GM20000 (cell line): ENCODE measurements at places on chromosomes 16 and 17.

GRCh38 chr17:930258-930657, 49.3 kb downstream of the NXN start:
- DNase-seq = no peak

DNA sequence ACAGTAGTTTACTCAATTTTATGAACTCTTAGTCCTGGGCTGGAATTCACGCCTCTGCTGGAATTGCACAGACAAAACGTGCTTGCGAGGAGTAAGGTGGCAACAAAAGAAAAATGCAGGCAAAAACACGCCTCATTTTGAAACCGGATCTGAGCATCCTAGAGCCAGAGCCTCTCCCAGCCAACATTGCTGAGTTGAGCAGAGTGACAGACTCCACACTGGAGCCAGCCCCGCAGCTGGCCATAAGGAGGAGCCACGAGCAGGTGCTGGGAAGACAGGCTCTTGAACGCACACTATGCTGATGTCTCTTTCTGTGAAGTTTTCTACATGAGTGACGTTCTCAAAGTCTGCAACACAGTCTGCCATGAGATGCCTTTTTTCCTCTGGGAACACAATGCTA, 14.6 kb upstream of the HSBP1 start:
- no peak for DNase-seq

GRCh38 chr17:72192800-72193192, 72.0 kb downstream of the SOX9 start:
- no peak for DNase-seq

DNA sequence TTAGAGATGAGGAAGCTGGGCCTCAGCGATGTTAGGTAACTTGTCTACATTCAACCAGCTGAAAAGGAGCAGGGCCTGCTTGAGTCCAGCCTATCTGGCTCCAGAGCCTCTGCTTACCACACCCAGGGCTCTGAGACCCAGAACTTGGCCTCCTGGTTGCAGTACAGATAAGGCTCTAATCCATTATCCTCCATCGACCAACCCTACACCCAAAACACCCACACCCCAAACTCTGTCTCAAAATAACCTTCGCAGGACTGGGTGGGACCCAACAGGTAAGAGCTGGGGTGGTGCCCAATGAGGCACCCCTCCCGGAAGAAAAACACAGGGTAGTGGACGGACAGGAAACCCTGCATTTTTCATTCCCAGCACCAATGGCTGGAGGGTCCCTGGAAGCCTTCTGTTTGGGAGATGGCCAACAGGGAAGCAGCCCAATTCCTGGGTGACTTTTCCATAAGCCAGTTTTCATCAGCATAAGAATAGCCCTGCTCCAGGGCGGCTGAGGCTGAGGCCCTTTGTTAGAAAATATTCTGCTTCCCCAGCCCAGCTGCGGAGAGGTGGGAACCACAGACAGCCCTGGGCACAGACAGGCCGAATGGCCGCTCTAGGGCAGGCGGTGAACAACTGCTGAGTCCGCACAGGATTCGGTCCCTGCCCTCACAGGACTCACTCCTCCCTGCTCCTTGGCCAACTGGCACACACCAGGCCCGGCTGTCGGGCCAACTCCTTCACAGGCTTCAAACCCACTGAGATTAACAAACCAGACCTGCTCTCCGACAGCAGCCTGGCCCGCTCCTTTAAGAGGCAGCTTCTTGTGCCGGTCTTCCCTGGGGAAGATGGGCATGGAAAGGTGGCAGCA, 9.8 kb downstream of the SMIM5 start:
- DNase-seq = no peak

GRCh38 chr16:50665128-50665878, 15.8 kb downstream of the SNX20 start:
- peak; percentile 75 for DNase-seq

DNA sequence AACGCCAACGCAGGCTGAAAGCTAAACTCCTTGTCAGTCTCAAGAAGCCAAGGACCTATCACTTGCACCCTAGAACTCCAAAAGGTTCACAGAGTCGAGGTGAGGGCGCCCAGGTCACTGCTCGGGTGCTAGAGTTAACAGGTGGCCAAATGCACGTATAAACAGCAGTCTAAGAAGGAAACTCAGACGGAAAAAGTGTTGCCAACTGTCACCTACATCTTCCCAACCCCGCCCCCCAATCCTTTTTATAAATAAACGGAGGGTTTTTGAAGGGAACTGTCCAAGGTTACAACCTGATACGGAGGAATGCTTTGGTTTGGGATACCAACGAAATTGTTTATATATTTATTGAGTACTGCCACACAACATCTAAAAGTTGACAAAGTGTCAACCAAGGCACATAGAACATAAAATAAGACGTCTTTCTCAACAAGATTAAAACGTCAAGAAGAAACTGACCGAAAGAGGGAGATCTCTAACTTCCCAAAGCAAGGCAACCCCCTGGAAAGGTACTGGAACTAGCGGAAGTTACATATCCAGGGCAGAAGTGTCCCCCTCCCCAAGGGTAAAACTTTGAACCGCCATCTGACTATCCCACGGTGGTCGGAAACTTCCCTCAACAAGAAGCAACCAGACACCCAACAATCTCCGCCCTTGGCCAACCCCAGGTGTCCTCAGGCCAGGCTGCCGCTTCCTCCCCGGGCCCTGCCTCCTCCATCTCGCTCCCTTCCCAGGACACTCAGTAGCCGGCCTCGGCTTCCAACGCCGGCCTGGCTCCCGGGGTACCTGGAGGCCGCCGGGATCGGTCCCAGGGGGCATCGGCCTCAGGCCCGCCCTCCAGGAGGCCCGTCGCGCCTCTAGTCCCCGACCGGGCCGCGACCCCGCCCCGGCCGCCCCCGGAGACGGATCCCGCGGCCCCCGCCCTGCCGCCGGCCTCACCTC, 982 bp downstream of the SPAG9 start:
- DNase-seq = peak; percentile 64

DNA sequence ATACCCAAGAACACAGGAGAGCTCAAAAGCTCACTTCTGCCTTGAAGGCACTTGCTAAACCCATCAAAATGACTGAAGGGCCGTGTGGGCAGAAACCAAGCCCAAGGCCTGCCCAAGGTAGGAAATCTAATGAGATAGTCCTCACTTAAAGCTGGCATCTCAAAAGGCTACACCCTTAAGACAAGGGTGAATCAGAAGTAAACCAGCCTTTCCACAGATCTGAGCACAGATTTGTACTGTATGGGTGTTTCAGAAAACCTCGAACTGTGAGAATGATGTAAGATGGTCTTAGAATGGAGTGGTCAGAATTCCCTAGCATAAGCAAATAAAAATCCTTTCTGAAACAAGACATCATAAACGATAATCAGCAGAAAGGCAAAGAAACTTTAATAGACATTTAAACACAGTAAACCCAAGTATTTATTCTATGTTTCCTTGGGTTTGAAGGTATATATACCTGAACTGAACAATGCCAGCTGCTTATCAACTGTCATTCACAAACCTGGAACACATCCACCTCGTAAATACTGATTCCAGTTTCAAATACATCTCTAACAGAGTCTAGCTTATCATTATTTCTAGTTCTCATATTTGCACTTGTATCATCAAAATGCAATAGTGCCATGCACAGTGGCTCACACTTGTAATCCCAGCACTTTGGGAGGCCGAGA, 37.8 kb downstream of the GLG1 start:
- DNase-seq = no peak

DNA sequence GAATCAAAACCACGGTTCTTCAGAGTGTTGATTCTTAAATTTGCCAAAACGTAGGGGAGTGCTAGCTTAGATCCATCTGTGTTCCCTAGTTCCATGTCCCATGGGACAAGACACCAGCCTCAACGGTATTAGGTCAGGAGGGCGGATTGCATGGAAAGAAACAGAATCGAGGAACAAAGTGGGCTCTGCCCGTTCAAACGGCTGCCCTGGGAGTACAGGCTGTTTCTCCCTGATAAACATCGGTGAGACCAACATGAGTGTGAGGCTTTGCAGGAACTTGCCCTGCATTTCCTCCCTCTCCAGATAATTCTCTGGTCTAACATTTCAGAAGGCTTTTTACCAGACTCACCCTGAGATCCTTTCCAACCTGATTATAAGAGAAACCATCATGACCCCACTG, 82.2 kb downstream of the MRM3 start:
- no peak for DNase-seq

DNA sequence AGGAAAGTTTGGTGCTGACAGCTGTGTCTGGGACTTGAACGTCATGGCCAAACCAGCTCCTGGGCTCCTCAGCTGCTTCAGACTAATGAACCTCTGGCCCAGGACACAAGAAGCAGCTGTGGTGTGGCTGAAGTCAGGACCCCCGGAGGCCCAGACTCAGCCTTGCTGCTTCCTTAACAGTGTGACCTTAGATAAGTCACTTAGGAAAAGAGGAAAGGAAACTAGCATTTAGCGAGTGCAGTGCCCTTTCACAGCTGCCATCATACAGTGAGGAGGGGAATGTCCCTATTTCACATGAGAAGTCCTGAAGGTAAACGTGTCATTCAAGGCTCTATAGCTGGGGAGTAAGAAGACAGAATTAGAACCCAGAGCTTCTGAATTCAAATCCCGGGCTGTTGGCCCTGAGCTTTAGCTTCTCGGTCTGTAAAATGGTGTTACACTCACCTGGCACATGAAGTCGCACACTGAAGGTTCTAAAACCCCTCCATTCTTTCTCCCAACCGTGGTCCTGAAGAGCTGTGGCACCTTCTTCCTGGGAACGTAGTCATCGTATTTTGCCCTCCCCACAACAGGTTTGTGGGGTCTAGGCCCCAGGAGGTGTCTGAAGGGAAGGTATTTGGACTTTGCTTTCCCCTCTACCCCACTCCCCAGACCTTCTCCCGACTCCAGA, 910 bp upstream of the RAMP2 start:
- peak; percentile 68 for DNase-seq

- peak; percentile 66 for DNase-seq
These were observed 11.4 kb downstream of the CHST4 start for GRCh38 chr16:71537643-71538042.

DNA sequence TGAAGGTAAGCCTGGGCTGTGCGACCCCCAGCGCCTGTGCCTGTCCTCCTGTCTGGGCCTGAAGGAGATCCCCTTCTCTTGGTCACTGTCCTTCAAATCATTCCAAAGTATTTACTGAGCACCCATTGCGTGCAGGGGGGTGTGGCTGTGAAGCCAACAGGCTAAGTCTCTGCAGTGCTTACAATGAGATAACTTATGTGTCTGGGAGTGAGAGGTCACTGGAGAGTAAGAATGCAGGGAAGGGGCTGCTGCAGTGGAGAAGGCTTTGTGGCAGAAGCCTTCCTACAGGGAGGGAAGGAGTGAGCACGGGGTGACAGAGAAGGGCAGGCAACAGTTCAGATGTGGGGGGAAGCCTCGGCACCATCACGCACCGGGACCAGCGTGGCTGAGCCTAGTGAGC, 11.2 kb upstream of the SMIM5 start:
- no peak for DNase-seq

DNA sequence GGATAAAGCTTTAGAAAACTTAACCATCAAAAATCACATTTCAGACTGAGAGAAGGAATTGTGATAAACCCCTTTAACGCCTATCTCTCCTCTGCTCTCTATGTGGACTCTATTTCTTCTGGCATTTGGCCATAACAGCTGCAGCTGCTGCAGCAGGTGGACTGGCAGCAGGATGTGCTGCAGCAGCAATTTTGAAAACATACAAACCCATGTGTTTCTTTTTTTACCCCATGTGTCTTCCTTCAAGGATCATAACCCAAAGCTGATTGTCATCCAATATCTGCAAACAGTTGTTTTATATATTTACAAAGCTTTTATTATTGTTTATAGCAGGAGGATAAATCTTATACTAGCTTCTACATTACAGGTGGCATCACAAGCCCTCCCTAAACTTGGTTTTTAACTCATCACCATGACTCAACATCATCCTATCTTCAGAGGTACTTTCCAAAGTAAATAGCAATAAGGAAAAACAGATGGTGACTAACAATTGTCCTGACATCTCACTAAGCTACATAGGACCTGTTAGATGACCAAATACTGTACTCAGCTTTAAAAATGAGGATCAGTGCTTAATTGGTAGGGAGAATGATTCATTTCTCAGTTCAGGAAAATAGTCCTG, 14.5 kb upstream of the KRTAP9-2 start:
- no peak for DNase-seq

DNA sequence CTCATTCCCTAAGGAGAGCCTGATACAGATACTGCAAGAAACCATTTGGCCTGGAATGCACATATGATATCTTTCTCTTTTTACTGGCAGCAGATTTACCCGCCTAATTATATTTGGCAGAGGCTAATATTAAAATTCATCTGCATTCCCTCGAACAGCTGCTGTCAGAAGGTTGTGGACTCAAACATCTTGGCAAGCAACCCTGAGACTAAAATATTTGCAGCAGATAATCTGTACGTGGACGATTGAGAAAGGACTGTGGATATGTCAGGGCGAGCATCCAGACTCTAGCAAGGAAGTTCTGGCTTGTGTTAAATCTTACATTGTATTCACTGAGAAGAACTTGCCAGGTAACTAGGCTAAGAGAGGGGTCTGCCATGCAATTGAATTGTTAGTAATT, 65.2 kb downstream of the SNX20 start:
- DNase-seq = no peak

GRCh38 chr16:31334934-31335333, 20.0 kb upstream of the ITGAX start:
- DNase-seq = peak; percentile 1

DNA sequence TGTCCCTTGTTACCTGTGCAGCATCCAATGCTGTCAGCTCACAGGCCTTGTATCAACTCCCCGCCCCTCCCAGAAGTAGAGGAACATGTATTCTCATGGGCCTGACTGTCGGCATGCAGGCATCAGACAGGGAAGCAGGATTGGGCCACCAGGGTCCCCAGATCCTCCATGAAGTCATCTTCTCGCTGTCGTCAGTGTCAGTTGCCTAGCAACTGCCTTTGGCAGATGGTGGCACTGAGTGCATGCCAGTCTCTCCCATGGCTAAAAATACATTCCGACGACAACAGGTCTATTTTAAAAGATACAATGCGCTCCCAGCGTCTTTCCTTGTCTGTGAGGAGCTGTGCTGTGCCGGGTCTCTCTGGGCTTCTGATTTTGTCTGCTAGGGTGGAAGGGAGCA, 36.8 kb upstream of the CES5A start:
- DNase-seq = no peak

DNA sequence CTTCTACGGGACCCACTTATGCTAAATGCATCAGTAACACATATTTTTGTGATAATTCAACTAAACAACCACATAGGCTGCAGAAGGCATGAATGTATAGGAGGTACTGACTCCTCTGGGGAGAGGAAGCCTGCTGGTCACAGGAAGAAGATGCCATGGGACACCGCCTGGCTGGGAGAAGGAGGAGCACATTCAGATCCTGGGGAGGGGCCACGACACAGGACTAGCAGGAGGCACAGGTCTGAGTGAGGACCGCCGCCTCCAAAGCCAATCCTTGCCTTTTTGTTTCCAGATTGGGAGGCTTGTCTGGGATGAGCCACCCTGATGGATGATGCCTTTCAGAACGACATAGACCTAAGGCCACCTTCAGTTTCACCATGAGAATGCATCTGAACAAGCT, 34.6 kb downstream of the MBTPS1 start:
- DNase-seq = no peak

- DNase-seq = no peak
These were observed 24.6 kb upstream of the BRD7 start for GRCh38 chr16:50393416-50393815.
